ENCODE measurements at places on chromosomes 4 and X. TPM values are rescaled to one million over a fixed set of nuclear protein-coding genes. Genes with fewer than 3 reads are reported as not detected.

Gene PAGE1
- polyA plus RNA-seq, result not detected

Gene FAM184B
- 0.42 TPM for polyA plus RNA-seq

Gene HTN3
- polyA plus RNA-seq, result not detected

Gene SHROOM4
- 16.3 TPM for polyA plus RNA-seq

Gene LDB2
- polyA plus RNA-seq, result 100 TPM

Gene HS3ST1
- polyA plus RNA-seq, result 0.93 TPM

Gene TMEM31
- polyA plus RNA-seq, result 1.1 TPM

Gene POLN
- polyA plus RNA-seq, result 3.3 TPM

Gene ELK1
- 25.0 TPM for polyA plus RNA-seq

Gene MAGEC2
- not detected for polyA plus RNA-seq

Gene GLRB
- 14.8 TPM for polyA plus RNA-seq

Gene PWWP3B
- 3.4 TPM for polyA plus RNA-seq

Gene PAK3
- 5.5 TPM for polyA plus RNA-seq

GRCh38 chr4:68342134-68342533, 7.8 kb downstream of the YTHDC1 start:
- DNase-seq, result no peak

GRCh38 chr4:102578819-102579218, 77.7 kb downstream of the NFKB1 start:
- DNase-seq, result no peak

- no peak for DNase-seq
Observed at GRCh38 chr4:37872310-37872988, 18.4 kb upstream of the TBC1D1 start.

- DNase-seq, result no peak
Observed at GRCh38 chr4:156294577-156294976, 340.9 kb upstream of the CTSO start.

- DNase-seq, result no peak
Observed at GRCh38 chrX:43882294-43882681, at the start of gene MAOB. Gene MAOB (minus strand): TSS chrX:43882450. CDS start chrX:43882299, 151 bp downstream.

GRCh38 chrX:120309873-120310705, 1.2 kb downstream of the TMEM255A start:
- DNase-seq, result no peak

GRCh38 chr4:37236165-37236564, 8.4 kb upstream of the NWD2 start:
- DNase-seq, result no peak

DNA sequence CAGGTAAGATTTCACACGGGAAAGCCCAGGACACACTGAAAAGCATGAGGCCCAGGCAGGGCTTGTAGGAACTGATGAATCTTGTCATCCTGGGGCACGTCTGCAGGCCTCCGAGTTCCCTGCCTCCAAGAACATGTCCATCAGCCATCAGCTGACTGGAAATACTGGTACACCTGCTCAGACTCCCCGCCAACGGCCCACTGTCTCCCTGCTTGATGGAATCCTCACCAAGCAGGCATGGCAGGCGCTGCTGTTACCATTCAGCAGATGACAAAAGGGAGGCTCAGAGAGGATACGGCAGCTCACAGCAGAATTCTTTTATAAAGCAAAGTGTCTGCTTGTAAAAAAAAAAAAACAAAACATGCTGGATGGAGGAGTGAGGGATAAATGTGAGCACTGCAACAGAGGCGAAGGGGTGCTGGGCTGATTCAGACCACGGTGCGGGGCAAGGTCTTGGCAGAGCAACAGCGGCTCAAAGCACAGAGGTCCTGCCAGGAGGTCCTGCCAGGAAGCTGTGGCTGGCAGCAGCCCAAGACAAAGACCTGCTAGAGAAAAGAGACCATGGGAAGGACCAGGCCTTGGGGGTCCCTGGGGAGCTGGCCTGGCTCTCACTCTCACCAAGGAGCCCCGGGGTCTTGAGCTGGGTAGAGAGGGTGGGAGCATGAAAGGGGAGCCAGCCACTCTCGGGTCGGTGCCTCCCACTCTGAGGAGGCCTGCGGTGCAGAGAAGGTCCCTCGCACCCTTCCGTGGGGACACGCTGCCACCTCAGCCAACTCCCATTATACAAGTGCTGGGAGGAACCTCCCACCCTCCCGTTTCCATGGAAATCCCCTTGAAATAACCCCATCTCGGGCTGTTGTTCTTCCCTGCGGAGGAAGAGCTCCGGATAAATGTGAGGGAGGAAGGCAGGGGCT, 25.6 kb downstream of the PPP2R2C start:
- DNase-seq, result no peak

- DNase-seq, result no peak
Observed at GRCh38 chr4:158778712-158779111, 9.9 kb downstream of the FNIP2 start.

GRCh38 chrX:144612076-144612475, 635.2 kb upstream of the SPANXN1 start:
- no peak for DNase-seq

DNA sequence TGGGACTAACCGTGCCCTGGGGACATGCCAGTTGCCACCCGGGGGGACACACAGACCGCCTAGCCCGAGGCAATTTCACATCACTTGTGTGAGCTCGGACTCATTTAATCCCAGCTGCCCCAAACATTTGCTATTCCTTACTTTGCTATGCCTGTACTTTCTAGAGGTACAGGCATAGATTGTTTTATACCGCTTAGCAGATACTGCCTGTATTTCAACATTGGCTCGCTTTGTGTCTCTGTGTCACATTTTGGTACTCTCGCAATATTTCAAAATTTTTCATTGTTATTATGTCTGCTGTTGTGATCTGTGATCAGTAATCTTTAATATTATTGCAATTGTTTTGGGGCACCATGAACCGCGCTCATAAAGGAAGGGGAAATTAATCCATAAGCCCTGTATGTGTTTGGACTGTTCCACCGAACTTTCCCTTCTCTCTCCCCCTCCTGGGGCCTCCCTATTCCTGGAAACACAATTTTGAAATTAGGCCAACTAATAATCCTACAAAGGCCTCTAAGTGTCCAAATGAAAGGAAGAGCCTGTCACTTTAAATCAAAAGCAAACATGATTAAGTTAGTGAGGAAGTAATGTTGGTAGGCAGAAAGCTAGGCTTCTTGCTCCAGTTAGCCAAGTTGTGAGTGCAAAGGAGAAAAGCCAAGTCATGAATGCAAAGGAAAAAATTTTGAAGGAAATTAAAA, 568 bp upstream of the CASP6 start:
- peak; percentile 34 for DNase-seq

DNA sequence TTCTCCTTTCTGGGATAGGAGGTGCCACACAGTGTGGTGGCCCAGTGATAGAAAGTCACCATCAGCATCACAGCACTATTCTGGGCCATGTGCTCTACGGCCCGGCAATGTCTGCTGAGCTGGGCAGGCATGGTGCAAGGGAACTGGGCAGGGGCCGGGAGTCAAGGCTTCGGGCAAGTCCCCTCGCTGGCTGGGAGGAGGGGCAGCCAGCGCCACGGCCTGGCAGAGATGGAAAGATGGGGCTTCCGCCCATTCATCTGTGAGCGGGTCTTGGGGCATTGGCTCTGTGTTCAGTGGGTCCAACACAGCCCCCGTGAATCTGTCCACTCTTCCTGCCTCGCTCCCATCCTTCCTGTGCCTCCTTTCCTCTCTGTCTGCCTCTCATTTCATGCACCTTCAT, 7.1 kb upstream of the ATP2B3 start:
- DNase-seq, result no peak

GRCh38 chrX:43551590-43551989, 104.5 kb upstream of the MAOA start:
- DNase-seq, result no peak

GRCh38 chr4:1027915-1028238, 16.5 kb downstream of the FGFRL1 start:
- DNase-seq, result no peak

DNA sequence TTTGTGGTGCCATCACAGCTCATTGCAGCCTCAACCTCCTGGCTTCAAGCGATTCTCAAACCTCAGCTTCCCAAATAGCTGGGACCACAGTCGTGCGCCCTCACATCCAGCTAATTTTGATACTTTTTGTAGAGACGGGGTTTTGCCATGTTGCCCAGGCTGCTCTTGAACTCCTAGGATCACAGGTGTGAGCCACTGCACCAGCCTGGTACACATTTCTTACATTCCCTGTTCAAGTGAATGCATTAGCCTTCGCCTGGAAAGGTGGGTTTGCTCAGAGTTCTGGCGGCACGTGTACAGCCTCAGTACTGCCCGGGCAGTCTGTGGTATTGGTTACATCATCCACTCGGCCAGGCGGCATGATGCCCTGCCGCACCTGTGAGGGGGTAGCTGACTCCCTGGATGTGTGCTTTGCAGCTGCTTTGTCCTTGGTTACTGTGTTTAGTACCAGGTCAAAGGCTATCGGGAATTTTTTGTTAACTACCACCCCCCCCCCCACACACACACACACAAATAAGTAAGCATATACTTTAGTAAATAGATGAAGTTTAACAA, 57.1 kb downstream of the TNIP2 start:
- no peak for DNase-seq

GRCh38 chr4:105025263-105026017, 121.2 kb upstream of the TET2 start:
- DNase-seq, result no peak

GRCh38 chr4:92012899-92013867, 290.6 kb upstream of the GRID2 start:
- DNase-seq, result no peak

- no peak for DNase-seq
Observed at GRCh38 chrX:15956681-15957080, 102.1 kb upstream of the AP1S2 start.

- DNase-seq, result no peak
Observed at GRCh38 chr4:41366911-41367517, 110.3 kb downstream of the UCHL1 start.

DNA sequence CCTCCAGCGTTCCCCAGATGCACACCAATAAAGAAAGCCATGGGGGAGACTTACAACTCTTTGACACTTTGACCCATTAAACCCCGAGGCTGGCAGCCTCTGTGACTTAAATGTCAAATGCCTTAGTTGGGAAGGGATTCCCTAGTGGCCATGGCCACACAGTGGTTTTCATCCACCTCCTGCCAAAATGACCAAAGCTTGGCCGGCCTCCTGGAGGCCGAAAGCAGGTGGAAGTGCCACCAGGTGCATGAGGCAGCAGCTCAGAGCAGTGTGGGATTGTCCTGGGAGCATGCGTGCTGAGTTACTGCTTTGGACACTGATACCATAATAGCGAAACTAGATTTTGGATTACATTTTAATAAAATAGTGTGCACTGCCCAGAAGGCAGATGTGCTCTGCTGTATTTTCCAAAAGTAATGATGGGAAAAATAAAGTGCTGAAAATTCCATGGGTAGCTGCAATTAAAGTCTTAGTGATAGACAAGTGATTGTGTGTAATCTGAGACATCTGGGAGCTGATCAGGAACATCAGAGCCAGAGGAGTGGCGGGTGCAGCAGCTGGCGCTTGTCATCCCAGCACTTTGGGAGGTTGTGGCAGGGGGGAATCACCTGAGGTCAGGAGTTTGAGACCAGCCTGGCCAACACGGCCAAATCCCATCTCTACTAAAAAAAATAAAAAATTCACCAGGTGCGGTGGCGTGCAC, 39.8 kb upstream of the TADA2B start:
- DNase-seq, result no peak

GRCh38 chr4:95552942-95553550, 4.3 kb upstream of the UNC5C start:
- DNase-seq, result no peak

- DNase-seq, result no peak
Observed at GRCh38 chr4:126269106-126269505, 954.4 kb downstream of the FAT4 start.

DNA sequence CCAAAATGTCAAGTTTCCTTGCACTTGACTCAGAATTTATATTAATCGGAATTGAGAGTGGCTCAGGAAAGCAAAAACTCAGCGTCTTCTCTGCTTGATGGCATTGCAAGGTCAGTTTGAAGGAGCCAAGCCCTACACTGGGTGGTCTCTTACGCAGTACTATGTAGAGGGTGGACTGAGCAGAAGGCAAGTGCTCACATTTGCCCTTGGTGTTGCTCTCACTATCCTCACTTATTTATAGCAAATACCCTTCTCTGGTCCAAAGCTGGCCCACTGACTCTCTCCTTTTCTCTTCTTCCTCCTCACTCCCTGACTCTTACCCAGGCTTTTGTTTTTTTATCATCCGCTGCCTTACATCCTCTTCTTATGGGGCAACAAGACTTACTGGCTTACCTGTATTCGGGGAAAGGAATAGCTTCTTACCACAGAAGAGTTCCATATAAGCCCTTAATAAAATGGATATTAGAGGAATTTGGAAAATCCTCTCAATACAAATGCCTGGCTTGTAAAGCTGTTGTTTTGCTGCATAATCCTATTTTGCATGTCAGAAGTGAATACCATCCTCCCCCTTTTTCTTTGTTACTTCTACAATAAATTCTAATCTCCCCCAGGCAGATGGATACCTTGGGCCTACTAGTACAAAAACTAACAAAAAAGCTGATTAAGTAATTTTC, 24.8 kb upstream of the GATB start:
- no peak for DNase-seq

DNA sequence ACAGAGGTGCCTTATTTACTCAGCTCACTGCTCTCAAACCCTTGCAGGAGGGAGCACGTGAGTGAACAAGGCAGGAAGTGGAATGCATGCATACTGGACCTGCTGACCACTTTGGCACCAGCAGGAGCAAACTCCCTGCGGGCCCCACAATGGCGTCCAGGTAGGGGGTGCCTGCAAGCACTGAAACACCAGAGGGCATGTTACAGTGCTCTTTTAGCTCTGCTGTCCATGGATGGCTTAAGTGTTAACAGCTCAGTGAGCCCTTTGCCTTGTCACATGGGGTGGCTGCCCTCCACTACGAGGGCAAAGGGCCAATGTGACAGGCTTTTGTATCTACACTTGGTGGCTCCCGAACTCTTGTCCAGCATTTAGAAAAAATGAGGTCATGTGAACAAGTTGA, 199.5 kb upstream of the UGT8 start:
- DNase-seq, result no peak

DNA sequence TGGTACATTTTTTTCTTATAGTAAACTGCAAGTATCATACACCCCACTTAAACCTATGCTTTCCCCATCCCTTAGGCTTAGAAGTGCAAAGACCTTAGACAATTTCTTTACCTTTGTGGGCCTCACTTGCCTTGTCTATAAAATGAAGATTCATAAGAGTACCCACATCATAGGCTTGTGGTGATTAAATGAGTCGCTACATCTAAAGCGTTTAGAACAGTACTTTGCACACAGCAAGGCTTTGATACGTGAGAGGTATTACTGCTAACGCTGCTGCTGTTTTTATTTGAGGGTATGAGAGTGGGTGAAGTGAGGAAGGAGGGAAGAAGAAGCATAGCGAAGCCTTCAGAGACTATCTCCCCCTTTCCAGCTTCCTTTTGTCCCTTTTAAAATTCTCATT, 87.8 kb upstream of the RPS6KA3 start:
- no peak for DNase-seq

DNA sequence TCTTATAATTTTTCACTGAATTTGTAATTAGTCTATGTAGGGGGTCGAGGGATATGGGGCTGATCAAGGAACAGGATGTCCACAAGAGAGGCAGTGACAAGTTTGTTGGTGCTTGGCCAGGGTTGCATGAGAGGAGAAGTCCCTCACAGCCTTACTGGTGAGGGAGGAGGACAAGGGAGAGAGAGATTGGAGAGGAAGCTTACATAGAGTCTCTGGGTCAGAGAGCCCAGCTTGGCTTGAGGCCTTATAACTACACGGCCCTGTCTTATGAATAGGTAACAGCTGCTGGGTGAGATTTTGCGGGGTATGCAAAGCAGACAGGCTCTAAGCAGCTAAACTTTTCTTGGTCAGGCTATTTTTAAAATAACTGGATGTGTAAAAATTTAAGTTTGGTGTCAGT, 37.9 kb upstream of the OTUD4 start:
- DNase-seq, result no peak

All from right renal cortex interstitium (tissue), 3 donors.